ENCODE measurements at places on chromosomes 1 and 21. TPM values are rescaled to one million over a fixed set of nuclear protein-coding genes. Genes with fewer than 3 reads are reported as not detected.

- DNase-seq = no peak
Observed at GRCh38 chr1:14522926-14523241, 75.6 kb upstream of the KAZN start.

DNA sequence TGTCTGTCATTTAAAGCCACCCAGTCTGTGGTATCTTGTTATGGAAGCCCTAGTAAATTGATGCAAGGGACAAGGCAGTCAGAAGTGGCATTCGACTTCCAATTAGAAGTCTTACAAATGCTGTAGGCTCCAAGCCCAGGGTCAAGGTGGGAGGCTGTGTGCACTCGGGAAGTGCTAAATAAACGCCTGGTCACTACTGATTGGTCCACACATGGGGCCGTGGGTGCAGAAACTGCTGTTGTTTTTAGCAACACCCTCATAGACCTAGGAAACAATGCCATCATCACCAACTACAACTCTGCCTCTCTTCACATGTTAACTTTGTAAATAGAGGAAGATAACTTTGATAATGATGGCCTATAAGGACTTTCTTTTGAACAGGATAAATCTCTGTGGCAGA is 20.2 kb upstream of the ZBTB21 start:
- no peak for DNase-seq

GRCh38 chr1:225928186-225929175 is 4.4 kb upstream of the PYCR2 start:
- DNase-seq = no peak

DCDC2B gene
- total RNA-seq = not detected

HRNR gene
- not detected for total RNA-seq

DNA sequence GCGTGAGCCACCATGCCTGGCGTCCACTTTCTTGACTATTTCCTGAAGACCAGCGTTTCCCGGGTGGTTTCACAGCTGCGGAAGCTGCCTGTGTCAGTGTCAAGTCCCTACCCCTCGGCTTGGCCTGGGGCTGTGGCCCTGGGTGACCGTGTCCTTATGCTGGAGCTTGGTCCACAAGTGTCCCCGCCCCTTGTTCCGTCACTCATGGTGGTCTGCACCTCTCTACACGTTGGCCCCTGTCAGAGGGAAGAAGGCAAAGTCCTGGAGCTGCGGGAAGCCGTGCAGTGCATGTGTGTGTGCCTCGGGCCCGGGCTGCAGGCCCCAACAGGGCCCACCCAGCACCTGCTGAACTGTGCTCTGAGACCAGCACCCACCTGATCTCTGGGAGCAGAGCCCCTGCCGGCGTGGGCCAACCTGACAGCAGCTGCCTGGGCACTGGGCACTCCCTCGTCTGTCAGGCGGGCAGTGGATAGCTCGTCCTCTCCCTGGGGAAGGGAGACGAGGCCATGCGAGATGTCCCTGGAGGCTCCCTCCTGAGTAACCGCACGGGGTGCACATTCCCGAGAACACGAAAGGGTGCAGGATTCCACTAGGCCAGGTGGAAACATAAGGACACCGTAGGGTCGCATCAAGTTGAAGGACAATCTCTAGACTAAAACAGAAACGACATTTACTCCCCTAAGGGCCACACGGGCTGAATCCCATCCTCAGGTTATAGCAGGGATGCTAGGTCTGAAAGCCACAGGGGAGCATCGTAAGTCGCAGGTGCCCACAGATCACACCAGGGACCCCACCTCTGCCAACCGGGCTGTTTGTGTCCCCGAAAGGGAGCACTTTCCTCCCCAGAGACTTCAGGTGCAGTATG is 2.4 kb upstream of the C1orf159 start:
- DNase-seq = no peak

GRCh38 chr1:231828182-231828920 is 201.8 kb downstream of the DISC1 start:
- DNase-seq = peak; percentile 96

DNA sequence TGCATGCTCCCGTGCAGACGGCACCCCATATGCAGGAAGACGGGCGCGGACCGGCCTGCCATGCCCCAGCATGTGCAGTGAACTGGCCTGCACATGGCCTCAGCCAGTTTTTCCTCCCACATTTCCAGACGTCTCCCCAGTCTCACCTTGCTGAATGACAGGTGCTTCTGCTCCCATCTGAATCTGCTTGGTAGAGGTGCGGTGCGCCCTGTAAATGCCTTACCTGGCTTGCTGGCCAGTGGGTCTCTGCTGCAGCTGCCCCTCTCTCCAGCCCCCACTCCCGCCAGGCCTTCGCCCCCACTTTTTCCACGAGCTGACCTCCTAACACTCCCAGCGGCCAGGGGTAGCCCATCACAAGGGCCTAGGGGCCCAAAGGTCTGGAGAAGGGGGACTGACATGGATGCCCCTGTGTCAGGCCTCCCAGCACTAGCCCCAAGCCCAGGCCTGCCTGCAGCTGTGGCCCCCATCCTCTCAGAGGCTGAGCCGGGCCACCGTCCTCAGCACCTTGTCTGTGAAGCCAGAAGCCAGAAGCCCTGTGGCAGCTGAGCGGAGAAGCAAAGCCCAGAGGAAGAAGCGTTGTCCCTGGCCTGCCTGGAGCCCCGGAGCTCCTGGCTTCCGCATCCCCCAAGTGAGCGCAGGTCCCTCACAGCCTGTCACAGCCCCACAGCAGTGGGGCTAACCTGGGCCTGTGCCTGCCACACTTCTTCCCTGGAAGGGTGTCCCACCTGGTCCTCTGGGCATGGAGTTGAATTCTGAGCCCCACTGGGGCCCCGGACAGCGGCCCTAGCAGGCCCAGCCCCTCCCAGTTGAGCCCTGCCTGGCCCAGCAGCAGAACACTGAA is 3.7 kb upstream of the SLC19A1 start:
- no peak for DNase-seq

MR1 gene
- total RNA-seq = 11.2 TPM

DNA sequence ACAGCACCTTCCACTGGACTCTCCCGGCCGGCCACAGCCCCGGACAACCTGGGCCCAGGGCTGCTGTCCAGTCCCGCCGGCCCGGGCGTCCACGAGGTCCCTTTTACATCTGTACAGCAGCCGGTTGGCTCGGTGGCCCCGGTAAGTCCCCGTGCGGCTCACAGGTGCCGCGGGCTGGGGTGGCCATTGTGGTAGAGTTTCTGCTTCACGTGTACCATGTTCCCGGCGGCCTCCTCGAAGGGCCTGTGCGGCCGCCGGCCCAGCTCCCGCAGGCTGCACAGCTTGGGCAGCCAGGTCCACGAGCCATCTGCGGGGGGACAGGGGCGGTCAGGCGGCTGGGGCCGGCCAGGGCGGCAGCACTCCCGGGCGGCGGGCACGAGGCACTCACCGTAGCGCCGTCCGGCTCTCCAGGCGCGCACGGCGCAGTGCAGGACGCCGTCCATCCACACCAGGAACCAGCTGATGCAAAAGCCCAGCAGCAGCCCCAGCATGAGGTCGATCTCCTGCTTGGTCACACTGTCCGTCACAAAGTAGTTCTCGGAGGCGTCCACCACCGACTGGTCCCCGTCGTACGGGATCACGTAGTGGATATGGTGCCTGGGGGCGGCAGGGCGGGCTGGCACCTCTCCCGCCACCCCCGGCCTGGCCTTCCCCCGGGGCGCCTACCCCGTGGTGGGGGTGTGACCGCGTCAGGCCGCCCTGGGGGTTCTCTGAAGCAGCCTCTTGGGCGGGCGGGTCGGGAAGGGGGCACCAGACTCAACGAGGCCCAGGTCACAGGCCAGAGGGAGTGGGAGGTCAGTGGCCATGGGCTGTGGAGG is 5.0 kb downstream of the TMEM240 start:
- DNase-seq = no peak

DNA sequence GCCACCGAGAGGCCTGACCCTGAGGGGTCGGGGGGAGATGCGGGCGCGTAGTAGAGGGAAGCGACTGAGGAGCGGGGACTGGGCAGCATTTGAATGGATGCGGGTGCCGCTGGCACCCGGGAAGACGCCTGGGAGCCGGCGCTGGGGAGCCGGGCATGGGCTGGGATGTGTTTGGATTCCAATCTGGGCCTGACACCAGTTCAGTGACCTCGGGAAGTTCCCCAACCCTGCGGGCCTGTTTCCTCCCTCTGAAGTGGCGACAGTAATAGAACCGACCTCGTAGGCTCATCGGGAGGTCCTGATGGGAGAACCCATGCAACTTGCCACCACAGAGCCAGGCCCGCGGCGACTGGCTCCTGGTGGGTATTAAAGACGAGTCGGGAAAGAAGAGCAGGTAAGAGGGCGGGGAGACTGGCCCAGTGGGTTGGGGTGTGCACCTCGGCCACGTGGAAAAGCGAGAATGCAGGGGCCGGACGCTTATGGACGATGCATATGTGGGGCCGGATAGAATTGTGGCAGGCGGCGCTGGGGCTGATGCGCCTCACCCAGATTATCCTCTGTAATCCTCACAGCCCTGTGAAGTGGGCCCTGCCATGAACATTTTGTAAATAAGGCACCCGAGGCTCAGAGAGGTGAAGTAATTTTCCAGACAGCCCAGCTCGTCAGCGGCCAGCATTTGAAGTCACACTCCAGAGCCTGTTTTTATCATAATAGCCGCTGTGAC is 105.8 kb downstream of the SLC16A1 start:
- DNase-seq = peak; percentile 68

DNA sequence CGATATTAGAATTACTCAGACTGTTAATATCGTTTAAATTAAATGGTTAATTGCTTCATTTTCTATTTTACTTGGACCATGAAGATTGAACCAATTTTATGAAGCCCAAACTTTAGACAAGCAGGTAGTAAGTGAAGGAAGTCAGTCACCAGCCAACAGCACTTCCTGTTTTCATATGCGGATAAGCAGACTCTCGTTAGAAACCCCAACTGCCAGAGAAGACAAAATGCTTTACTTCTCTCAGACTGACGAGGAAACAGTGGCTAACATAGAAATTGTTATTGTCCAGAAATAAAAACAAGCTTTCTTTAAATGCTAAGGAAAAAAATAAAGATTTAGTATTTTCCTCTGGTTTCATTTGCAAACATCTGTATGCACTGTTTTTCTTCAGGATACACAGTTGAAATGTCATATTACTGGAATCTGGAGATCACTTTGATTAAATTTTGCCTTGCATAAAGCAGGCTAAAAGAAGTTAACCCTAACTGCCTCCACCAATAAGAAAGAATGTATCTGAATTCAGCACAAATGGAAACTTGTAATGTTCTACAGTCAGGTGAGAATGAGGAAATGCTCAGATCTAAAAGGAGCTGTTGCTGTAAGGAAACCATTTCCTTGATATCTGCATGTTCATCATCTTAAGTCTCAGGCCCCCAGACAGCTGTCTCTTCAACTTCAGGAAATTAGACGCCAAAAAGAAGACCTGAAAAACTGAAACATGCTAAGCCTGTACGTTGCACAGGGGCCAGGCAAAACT is 129.8 kb upstream of the SAMSN1 start:
- no peak for DNase-seq

DNA sequence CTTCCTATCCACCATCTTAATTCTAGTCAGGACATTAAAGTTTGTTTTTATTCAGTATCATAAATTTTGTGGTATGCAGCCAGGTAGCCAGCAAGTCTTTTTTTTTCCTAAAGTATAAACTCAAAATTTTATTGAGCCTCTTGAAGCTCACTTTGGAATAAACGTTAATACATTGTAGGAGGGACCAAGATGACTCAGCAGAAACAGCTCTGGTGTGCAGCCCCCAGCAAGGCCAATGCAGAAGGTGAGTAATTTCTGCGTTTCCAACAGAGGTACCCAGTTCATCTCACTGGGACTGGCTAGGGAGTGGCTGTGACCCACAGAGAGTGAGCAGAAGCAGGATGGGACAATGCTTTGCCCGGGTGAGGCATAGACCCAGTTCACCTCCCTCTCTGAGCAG is 9.7 kb upstream of the OR2M3 start:
- DNase-seq = no peak

KISS1 gene
- 4.0 TPM for total RNA-seq

GRCh38 chr1:15454256-15454655 is 2.3 kb upstream of the CELA2A start:
- peak; percentile 36 for DNase-seq

DNA sequence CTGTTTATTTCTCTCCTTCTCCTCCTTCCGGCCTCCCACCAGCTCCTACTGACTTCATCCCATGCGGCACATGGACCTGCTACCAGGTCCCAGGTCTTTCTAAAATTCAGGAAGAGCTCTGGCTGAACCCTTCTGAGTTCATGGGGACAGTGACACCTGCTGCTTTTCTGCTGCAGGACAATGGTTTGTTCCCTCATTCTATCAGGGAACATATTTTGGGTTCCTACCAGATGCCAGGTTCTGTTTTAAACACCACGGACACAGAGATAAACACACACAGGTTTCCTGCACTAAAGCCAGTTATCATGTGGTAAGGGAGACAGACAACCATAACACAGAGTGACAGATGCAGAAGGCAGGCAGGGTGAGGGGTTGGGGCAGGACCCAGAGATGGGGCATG is 114.0 kb upstream of the RAB4A start:
- no peak for DNase-seq

GRCh38 chr1:85544689-85545215 is 35.8 kb upstream of the CCN1 start:
- DNase-seq = peak; percentile 99

GRCh38 chr1:212475151-212475550 is 42.4 kb downstream of the NENF start:
- DNase-seq = no peak

CCDC30 gene
- 10.2 TPM for total RNA-seq

DNA sequence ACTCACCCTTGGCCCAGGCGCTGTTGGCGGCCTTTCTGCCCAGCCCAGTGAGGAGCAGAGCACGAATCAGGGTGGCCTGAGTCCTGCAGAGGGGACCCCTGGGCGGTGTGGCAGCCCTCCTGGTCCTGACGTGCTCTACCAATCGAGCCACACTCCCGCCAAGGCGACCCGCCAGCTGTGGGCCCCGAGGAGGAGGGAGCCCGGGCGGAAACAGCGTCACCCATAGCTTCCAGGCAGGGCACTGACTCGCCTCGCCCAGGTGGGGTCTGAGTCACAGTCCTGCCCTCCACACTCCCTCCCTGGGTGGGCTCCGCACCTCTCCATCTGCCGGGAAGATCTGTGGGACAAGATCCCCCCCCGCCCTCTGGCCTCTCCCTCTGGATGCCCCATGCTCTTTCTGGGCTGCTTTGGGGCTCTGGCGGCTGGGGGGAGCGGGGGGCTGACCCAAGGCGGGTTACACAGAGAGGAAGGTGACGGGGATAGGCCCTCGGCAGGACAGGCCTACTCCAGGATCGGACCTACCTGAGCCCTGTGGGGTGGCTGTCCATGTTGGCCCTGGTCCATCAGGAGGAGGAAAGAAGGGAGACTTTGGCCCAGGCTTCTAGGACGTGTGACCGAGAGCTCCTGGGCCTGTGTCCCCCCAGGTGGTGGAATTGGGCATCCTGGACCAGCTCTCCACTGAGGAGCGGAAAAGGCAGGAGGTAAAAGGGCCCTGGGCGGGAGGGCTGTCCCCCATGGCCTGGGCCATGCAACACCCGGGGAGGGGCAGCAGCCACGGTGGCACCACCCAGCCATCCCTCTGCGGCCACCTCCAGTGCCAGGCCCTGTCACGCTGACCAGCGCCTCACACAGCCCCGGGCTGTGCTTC is 14.0 kb downstream of the ARHGEF16 start:
- DNase-seq = no peak

CA14 gene
- total RNA-seq = 0.95 TPM

All from PC-9 (cell line).